ENCODE measurements at places on chromosomes 2 and 18.

GRCh38 chr2:18752022-18752493 lies 162.7 kb upstream of the NT5C1B start:
- no peak for DNase-seq

DNA sequence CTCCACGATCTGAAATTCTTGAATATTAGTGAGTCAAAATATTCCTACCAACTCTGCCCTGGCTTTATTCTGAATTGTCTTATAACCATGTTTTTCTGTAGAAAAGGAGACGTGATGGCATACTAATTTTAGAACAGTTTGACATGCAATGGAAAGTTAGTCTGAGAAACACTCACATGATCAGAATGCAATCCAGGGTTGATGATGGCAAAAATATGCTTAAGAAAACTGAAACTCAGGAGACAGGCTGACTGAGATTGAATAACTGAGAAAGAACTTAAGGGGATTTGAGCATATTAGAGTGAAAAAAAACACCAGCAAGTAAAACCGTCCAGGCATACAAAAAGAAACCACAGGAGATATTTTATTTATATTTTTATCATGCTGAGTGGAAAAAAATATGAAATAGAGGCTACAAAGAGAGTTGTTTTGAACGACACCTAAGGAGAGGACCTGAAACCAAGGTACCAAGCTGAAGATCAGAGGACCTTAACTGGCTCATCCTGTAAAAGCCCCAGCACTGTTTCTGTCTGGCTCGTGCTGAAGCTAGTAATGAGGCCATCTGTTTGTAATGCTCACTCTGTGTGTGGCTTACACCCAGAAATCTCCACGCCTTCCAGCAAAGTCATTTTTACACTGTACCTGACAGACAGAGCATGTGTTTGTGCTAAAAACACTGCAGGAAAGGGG lies 437.2 kb upstream of the PKDCC start:
- DNase-seq = peak; percentile 4

DNA sequence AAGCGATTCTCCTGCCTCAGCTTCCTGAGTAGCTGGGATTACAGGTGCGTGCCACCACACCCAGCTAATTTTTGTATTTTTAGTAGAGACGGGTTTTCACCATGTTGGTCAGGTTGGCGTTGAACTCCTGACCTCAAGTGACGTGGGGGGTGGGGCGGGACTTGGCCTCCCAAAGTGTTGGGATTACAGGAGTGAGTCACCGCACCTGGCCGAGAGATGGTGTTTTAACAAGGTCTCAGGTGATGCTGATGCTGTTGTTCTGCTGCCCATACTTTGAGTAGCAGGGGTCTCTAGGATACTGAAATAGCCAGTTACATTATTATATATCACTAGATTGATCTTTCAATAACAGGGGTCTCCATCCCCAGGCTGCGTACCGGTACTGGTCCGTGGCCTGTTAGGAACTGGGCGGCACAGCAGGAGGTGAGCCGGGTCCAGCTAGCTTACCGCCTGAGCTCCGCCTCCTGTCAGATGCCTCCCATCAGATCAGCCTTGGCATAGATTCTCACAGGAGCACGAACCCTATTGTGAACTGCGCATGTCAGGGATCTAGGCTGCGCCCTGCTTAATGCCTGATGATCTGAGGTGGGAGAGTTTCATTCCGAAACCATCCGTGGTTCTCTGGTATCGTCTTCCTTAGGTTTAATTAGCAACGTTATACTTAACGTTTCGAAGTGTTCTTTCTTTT lies 48.3 kb upstream of the SLC38A11 start:
- no peak for DNase-seq

DNA sequence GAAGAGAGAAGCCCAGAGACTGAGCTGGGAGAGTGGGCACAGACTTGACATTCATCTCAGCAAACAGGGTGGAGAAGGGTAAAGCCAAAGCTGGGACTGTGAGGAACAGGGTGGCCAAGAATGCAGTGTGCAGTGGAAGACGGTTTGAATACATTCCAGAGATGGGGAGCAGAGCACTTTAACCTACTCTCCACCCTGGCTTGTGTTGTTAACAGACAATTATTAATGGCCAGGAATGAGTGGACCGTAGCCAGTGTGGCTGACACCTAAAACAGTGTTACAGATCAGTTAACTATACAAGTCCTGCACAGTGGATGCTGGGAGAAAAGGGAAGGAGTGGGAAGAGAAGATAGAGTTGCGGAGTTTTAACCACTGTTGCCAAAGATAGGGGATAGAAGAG lies 7.4 kb upstream of the NAB1 start:
- DNase-seq = no peak

DNA sequence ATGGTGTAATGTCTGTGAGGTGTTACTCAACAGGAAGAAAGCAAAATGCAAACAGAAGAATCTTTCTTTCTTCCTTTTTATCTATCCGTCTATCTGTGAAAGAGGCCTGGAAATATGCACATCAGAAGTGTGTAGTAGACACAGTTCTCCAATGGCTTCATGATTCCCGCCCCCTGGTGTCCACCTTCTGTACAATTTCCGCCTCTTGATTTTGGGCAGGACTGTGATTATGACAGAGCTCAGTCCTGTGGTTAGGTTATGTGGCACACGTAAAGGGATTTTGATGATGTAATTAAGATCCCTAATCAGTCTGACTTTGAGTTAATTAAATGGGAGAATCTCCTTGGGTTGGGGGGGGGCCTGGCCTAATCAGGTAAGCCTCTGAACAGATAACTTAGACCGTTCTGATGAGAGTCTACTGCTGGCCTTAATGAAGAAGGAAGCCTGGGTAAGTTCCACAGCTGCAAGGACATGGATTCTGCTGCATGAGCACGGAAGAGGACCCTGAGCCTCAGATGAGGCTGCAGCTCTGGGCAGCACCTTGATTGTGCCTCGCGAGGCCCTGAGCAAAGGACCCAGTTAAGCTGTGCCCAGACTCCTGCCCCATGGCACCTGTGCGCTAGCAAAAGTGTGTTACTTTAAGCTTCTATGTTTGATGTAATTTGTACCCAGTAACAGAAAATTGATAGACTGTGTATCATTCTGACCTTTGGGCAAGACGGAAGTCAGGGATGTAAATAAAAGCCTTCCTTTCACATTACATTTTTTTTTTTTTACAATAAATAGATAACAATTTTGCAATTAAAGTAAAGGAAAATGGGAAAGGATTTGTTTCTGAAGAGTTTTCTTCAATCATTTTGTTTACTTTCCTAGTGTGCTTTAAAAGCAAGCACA lies 11.3 kb upstream of the KCNF1 start:
- no peak for DNase-seq

GRCh38 chr18:32086881-32087280 lies 4.8 kb upstream of the RNF138 start:
- DNase-seq = no peak

- no peak for DNase-seq
These were observed 14.0 kb upstream of the ITGAV start for GRCh38 chr2:186575856-186576255.

DNA sequence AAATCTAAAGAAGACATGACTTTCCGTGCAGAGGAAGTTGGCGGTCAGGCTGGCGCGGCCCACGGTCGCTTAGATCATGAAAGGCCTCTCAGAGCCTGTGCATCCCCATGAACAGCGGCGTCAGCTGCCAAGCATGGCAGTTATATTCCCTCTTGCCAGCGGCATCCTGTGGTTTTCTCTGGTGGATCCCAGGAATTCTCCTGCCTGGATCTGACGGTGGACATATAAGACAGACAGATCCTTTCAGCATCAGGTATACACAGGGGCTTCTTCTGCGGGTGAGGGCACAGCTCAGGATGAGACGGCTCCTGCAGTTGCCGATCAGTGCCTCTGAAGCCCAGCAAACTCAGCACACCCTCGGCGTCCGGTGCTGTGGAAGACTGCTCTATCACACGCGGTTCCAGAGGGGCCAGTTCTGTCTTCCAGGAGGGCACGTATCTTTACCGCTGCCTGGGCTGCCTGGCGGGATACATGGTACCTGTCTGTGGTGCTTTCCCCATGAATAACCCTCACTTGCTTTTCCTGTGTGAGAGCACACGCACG lies 157.8 kb downstream of the LDLRAD4 start:
- DNase-seq = no peak

- no peak for DNase-seq
These were observed 54.6 kb upstream of the BCL2L11 start for GRCh38 chr2:111066062-111066593.

- no peak for DNase-seq
These were observed 21.4 kb upstream of the PLEKHM3 start for GRCh38 chr2:208046686-208047085.

DNA sequence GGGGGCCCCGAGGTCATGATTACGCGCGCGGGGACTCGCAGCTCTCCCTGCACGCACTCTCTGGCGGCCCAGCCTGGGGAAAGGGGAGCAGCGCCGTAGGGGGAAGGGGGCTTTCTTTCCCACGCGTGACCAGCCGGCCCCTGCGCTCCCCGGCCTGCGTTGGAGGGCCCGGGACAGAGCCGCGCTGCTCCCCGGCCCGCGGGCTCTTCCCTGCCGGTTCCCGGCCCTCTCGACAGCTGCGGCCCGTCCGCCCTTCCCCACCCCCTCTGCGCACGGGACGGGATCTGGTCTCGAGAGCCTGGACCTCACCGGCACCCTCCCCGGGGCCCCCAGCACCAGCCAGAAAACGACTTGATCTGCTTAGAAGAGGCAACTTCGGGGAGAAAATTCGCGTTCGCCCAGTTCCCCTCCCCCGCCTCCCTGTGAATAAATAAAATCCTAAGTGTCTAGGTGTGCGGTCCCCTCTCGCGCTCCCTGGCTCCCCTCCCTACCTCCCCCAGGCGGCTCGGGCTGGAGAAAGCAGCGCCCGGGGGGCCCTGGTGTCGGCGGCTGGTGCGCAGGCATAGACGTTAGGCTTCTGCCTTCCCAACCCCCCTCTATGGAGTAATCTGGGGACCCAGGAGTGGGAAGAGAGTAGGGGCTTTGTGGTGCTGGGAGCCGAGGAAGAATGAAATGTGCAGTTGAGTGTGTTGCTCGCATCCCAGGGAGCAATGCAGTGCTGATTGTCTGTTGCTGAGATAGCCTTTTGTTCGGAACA lies 803 bp upstream of the FIGN start:
- peak; percentile 78 for DNase-seq

GRCh38 chr18:66687635-66688034 lies 83.7 kb upstream of the CDH19 start:
- DNase-seq = no peak

GRCh38 chr2:3423492-3424170 lies 44.1 kb downstream of the TRAPPC12 start:
- peak; percentile 47 for DNase-seq

GRCh38 chr2:103165836-103166235 lies 404.0 kb downstream of the TMEM182 start:
- no peak for DNase-seq

DNA sequence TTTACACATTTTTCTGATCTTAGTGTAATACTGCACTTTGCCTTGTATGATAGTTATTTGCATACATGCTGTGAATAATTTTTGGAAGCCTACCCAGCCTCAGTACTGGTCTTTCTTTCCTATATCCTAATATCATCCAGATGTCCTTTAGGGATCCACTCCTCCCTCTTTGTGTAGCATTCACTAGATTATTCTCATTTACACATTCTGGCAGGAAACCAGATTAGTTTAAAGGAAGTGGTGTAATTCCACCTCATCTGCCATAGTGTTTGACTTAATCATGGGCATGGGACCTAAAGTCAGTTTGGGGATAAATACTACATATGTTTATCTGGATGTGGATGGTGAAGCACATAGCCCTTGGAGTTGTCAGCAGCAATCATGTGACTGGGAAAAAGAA lies 444.9 kb upstream of the MAP2 start:
- DNase-seq = no peak

DNA sequence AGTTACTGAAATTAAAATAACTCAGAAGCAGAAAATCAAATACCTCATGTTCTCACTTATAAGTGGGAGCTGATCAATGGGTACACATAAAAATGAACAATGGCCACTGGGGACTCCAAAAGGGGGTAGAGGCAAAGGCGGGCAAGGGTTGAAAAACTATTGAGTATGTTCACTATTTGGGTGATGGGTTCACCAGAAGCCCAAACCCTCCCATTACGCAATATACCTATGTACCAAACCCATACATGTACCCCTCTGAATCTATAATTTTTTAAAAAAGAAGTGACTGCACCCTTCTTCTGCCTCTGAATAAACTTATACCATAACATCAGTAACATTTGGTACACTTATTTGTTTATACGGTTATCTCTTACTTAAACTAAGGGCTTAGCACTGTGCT lies 119.4 kb downstream of the ZRANB3 start:
- no peak for DNase-seq

GRCh38 chr2:96969321-96969720 lies 17.1 kb downstream of the FAM178B start:
- DNase-seq = no peak

GRCh38 chr2:6202756-6203155 lies 510.6 kb downstream of the SOX11 start:
- peak; percentile 42 for DNase-seq

DNA sequence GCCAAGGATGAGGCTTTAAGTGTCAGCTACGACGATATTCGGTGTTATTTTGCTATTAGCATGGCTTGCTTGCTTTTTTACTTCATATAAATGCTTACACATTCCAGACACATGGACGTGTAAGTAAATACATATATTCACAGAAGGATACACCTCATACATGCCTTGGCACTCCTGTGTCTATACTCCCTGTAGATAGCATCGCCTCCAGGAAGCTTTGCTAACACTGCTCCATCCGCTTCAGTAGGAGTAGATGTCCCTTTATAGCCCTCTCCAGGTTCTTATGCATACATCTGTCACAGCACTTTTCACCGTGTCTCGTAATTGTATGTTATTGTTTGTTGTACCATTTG lies 27.5 kb upstream of the KCTD1 start:
- no peak for DNase-seq

DNA sequence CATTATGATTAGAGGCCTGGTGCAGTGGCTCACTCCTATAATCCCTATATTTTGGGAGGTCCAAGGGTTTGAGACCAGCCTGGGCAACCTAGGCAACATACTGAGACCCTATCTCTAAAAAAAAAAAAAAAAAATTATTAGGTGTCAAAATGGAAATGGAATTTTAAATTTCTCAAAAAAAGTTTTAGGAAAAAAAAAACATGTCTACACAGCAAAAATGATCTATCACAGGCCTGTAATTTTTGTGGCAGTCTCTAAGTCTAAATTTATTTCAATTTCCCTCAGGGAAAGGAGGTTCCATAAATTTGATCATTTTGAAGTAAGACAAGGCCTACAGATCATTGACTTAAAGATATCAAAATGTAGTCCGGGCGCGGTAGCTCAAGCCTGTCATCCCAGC lies 16.3 kb downstream of the MRPL44 start:
- no peak for DNase-seq

GRCh38 chr2:184004289-184004947 lies 593.9 kb upstream of the ZNF804A start:
- DNase-seq = no peak

DNA sequence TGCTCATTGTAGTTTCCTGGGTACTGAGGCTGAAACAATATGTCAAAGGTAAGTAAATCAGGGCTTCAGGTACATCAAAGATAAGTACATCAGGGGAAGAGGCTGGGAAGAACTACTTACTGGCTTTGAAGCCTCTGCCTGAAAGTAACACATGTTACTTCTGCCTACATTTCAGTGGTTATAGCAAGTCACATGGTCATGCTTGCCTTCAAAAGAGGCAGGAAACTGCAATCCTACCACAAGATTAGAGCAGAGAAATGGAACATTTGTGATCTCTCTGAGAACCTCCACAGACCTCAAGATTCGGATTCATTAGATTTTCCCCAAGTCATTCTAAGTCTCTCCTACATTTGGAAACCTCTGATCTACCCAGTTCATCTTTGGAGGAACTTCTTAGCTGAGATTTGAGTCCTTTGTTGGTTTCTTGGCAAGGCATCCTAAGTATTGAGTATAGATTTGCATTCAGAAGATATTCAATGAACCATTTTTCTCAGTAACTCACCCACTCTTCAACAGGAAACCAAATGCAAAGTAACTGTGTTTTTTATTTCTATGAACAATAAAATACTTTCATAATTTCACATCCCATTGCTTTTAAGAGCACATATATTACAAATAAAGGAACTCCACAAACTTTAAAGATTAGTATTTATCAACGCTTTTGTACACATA lies 48.5 kb upstream of the CCDC195 start:
- no peak for DNase-seq

Data from hepatocyte (in vitro differentiated cells).